ENCODE measurements at places on chromosomes 5 and 9.

- DNase-seq: peak; percentile 55
These were observed 3.7 kb upstream of the WDR31 start for GRCh38 chr9:113343732-113344231.

DNA sequence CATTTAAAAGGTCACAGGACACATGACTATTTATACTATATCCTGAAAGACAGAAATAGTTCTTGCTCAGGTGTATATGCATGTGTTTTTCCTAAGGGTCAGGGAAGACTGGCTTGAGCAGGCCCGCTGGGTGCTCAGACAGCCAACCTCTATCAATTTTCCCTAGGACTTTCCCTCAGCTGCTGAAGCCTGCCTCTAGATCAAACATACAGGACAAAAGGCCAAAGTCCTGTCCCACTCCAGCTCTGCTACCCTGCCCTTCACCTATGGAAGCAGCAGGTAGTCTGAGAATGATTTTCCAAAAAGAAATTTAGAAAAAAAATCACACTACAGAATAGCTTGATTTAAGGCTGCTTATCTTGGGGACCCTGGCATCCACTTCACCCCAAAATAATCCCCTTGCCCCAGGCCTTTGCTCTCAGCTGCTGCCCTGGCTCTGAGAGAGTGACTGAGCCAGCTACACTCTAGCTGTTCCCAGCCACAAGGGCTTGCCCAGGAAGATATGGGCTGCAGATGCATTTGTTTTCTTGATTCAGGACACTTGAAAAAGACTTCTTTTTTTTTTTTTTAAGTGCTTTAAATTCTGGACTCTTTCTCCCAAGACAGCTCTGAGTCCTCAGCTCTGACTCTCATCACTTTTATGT is 42.5 kb downstream of the KLHL3 start:
- DNase-seq: no peak

- DNase-seq: no peak
These were observed 20.5 kb downstream of the SWI5 start for GRCh38 chr9:128296340-128297220.

- DNase-seq: no peak
These were observed 2.3 kb downstream of the PLEKHG4B start for GRCh38 chr5:94113-94892.

GRCh38 chr5:180329138-180329435 is 24.0 kb downstream of the GFPT2 start:
- no peak for DNase-seq

- no peak for DNase-seq
These were observed 33.5 kb downstream of the NAIF1 start for GRCh38 chr9:128033609-128034008.

- DNase-seq: no peak
These were observed 2.3 kb upstream of the OTP start for GRCh38 chr5:77640589-77641396.

- DNase-seq: peak; percentile 19
These were observed 148.0 kb downstream of the RORB start for GRCh38 chr9:74645007-74645639.

DNA sequence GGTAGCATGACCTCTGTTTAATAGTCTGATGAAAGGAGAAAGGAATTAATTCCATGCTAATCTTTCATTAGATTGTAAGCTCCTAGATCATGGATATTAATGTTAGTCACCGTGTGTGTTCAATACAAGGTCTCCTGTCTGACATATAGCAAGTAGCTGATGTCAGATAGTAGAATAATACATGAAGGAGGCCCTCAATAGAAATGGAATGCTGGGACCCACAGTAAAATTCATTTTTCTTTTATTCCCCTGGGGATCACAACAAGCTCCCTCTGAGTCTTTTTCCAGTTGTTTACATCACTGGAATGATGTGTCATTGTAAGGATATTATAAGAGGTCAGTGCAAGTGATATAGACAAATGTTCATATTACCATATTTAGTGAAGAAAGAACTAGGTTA is 240.3 kb upstream of the TRPC7 start:
- DNase-seq: no peak

GRCh38 chr5:2917524-2917923 is 166.0 kb upstream of the IRX2 start:
- no peak for DNase-seq

GRCh38 chr5:139419226-139420192 is 15.6 kb upstream of the SPATA24 start:
- DNase-seq: no peak

GRCh38 chr9:68983522-68984424 is 30.1 kb downstream of the PRKACG start:
- DNase-seq: no peak

GRCh38 chr5:95449460-95449859 is 58.3 kb downstream of the FAM81B start:
- DNase-seq: no peak

- no peak for DNase-seq
These were observed 64.3 kb downstream of the FEM1C start for GRCh38 chr5:115480271-115480670.

Data from GM03348 (cell line).